ENCODE measurements at places on chromosomes 5 and 9. TPM values are rescaled to one million over a fixed set of nuclear protein-coding genes. Genes with fewer than 3 reads are reported as not detected.
A peak's percentile ranks its signal among the peaks of the same experiment; 100 is the strongest.

DNA sequence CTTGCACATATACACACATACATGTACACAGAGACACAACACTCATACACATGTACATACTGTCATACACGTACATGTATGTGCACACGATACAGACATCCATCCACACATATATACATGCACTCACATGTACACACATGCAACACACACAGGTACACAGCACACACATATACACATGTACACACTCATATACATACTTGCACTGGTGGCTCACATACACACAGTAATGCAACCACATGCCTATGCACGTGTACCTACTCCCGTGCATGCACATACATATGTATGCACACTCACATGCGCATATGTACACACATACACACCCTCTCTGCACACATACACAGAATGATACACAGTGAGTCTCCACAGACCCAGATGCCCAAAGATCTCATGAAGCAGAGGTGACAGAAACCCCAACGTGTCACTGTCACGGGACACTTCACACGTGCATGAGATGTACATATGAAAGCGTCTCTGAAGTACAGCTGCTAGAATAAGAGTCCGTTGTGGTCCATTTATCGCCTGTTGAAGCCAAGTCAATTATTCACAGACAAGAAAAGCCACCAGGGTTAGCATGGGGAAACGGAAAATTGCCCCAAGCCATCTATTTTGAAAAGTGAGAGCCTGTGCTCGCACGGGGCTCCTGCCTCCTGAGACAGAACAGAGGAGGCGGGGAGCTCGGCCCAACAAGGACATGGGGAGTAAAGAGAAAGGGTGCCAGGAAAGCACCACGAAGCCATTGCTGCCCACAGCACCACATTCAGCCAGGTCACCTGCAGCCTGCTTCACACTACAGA lies 24.9 kb downstream of the LPCAT1 start:
- DNase-seq: no peak

DNA sequence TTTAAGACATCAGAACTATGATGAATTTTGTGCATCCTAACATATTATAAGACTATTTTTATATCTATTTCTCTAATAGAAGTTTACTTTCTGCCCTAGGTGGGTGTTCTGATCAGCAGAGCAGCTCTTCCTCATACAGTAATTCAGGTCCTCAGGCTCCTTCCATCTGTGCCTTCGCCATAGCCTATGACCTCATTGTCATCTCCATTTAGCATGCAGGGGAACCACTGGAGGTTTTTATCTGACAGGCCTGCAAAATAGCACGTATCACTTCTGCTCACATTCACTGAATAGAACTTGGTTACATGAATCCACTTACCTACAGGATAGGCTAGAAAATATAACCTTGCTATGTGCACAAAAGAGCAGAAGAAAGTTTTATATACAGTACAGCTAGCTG lies 159.4 kb upstream of the CCNH start:
- no peak for DNase-seq

CENPH gene
- 4.7 TPM for total RNA-seq

GRCh38 chr9:126381195-126381594 lies 54.6 kb downstream of the MVB12B start:
- DNase-seq: no peak

TIGD6 gene
- 5.3 TPM for total RNA-seq

DNA sequence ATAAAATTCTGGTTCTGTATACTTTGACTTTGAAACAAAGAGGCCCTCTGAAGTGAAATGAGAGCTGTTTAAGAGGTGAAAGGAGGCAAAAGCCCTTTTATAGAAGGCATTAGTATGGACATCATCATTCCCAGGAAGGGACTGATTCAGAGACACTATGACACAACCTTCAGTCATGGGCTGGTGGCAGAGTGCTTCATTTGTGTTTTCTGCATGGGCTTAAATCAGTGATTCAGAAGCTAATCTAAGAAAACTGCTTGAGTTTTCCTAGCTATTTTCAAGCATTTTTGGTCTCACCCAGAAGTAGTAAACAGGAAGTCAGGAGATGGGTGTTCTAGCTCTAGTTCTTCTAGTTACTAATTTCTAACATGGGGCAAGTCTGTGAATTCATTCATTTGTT lies 288.9 kb downstream of the TRPM3 start:
- no peak for DNase-seq

- peak; percentile 9 for DNase-seq
Observed at GRCh38 chr9:88501086-88501485, 33.9 kb upstream of the NXNL2 start.

ZBTB26 gene
- 6.9 TPM for total RNA-seq

EGR1 gene
- 103 TPM for total RNA-seq

SLC6A18 gene
- total RNA-seq: not detected

WWC1 gene
- total RNA-seq: 2.1 TPM
